EL (cell line): ENCODE measurements at places on chromosomes 5 and 9.

DNA sequence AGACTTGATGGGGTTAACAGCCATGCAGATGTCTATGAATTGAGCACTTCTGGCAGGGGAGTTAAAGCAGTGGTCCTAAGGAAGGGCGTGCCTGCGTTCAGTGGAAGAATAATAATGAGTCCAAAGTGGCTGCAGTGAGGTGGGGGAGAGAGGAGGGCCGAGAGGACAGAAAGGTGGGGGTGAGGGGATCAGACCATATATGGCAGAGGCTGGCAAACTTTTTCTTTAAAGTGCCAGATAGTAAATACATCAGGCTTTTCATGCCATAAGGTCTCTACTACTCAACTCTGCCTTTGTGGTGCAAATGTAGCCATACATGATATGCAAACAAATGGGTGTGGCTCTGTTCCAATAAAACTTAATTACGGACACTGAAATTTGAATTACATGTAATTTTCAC, 77.1 kb downstream of the STRBP start:
- no peak for DNase-seq

DNA sequence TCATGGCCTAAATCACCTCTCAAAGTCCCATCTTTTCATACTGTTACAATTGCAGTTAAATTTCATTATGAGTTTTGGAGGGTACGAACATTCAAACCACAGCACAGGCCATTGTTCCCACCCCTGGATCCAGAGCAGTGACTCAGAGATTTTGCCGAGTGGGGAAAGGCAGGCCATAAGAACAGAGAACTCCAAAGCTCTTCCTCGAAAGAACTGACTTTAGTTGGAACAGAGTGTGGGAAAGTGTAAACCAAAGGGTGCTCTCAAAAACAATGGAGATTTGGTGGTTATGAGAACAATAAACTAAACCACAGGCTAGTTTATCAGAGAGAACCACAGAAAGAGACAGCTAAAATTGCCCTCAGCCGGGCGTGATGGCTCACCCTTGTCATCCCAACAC, 19.4 kb upstream of the GRPEL2 start:
- no peak for DNase-seq

DNA sequence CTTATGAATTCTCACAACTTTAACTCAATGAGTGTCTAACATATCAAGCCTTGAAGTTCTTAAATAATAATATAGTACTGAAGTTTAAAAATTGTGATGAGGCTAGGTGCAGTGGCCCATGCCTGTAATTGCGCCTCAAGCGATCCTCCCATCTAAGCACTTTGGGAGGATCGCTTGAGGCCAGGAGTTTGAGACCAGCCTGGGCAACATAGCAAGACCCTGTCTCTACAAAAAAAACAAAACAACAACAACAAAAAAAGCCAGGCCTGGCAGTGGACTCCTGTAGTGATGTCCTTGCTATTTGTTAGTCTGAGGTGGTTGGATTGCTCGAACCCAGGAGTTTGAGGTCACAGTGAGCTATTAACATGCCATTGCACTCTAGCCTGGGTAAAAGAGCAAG, 98.4 kb downstream of the ADGRV1 start:
- no peak for DNase-seq

- peak; percentile 8 for DNase-seq
These were observed 33.6 kb upstream of the NFIB start for GRCh38 chr9:14347406-14348122.

GRCh38 chr5:67693956-67694809, 497.6 kb upstream of the CD180 start:
- DNase-seq: peak; percentile 37

- peak; percentile 21 for DNase-seq
These were observed 75.1 kb upstream of the FBN2 start for GRCh38 chr5:128613128-128613527.

DNA sequence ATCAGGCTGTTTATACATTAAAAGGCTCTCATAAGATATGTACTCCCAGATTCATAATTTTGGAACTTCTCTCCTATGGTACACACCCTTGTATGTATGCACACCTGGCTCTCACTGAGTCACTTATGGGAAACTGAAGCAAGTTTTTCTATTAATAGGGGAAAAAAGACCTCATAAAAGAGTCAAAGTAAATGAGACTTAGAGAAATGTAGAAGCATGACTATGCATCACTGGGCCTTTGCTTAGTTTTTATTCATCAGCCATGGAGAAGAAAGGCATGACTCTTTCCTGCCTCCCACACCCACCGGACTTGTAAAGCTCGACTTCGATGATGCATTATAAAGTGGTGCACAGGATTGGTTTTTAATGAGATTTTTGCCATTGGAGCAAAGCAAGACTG, 28.2 kb downstream of the MTAP start:
- no peak for DNase-seq

GRCh38 chr5:43785198-43785597, 182.2 kb downstream of the NNT start:
- no peak for DNase-seq

DNA sequence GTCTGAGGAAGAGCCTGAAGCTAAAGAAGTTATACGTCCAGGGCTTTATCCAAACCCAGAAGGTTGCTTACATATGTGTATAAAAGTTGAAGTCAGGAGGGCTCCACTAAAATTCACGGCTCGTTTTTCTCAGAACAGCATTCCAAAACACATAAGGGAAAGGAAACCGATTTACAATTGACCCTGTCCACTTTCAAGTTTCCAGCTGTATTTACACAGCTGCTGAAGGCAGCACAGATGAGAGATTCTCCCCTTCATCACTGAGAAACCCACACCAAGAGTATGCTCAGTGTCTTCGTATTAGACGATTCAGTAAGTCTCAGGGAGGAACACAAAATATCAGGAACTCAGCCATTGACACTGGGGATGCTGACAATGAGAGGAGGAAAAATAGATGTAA, 5.9 kb upstream of the NREP start:
- no peak for DNase-seq

GRCh38 chr5:123203105-123203800, 114.2 kb downstream of the PRDM6 start:
- DNase-seq: no peak

- no peak for DNase-seq
These were observed 1108.3 kb upstream of the DMAC1 start for GRCh38 chr9:8907868-8908267.

DNA sequence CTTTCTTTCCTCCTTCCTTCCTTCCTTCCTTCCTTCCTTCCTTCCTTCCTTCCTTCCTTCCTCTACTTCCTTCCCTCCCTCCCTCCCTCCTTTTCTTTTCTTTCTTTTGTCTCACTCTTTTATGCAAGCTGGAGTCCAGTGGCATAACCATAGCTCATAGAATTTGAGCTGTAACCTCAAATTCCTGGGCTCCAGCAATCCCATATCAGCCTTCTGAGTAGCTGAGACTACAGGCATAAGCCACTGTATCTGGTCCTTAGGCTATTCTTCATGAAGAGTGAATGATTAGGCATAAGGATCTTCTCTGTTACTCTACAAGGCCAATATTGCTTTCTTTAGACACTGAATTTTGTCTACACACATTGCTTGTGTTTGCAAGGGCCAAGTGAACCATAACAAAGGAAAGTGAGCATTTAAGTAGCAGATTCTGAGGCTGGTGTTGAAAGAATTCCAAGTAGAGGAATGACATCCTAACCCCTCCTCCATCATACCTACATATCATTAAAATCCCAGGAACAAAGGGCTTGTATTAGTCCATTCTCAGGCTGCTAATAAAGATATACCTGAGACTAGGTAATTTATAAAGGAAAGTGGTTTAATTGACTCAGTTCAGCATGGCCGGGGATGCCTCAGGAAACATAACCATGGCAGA, 293.2 kb downstream of the HCN1 start:
- DNase-seq: no peak

GRCh38 chr9:123033864-123034601, 566 bp downstream of the GPR21 start:
- DNase-seq: no peak

GRCh38 chr5:100706776-100707175, 171.6 kb downstream of the FAM174A start:
- no peak for DNase-seq
